Left colon (tissue), 2 donors: ENCODE measurements at places on chromosomes 4 and X. TPM values are rescaled to one million over a fixed set of nuclear protein-coding genes. Genes with fewer than 3 reads are reported as not detected.
A peak's percentile ranks its signal among the peaks of the same experiment; 100 is the strongest.

The BMP15 gene
- total RNA-seq: not detected

GRCh38 chr4:150004481-150004880, 73.8 kb upstream of the DCLK2 start:
- DNase-seq: no peak

The CSAG3 gene
- not detected for total RNA-seq

GRCh38 chr4:37441231-37442061, 196.9 kb downstream of the NWD2 start:
- no peak for DNase-seq

DNA sequence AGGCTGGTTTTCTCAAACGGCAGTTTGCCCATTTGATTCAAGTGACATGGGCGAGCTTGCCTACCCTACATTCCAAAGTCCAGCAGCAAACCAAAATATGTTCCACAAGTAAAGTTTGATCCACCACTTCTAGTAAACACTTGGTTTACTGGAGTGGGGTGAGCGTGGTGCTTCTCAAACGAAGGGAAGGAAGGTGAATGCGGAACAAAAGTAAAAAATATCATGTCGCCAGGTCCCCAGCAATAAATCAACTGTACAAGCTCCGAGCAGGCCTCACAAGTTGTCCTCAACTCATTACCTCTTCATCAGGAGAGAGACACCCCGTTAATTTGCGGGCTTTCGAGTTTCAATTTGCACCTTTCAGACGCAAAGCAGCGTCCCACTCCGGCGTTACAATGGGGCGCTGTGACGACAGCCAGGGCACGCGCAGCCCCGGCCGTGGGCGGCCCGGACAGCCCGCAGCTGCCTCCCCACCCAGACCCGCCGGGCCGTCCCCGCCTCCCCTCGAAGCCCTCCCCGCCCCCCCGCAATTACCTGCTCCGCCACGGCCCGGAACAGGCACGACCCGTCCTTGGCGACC, 1.0 kb downstream of the OTUD4 start:
- DNase-seq: peak; percentile 82

The SYTL4 gene
- 48.0 TPM for total RNA-seq

DNA sequence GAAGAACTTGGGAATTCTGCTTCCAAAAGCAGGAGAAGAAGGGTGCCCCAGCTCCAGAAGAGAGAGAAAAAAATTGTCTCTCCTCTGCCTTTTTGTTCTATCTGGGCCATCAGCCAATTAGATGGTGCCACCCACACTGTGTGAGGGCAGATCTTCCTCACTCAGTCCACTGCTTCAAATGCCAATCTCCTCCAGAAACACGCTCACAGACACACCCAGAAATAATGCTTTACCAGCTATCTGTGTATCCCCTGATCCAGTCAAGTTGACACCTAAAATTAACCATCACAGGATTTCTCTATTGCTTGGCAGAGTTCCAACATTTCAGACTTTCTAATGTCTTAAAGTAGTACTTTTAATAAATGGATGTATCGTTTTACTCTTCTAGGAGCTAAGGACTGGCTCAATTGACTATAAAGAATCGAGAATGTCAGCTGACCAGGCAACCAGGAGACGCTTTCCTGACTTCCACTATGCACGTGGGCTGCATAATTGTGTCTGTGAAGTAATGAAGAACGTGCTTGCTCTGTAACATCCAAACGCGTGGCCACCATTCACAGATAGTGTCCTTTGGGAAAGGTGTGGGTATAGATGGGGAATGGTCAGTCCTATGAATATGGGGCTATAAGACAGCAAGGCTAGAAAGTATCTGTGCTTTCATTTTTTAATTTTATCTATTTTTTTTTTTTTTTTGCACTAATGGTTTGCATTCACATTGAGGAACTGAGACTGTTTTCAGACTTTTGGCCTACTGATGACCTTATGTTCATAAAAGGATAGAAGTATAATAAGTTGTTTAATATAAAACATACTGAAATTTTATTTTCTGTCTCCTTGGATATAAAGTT, 9.9 kb upstream of the SMIM20 start:
- no peak for DNase-seq

DNA sequence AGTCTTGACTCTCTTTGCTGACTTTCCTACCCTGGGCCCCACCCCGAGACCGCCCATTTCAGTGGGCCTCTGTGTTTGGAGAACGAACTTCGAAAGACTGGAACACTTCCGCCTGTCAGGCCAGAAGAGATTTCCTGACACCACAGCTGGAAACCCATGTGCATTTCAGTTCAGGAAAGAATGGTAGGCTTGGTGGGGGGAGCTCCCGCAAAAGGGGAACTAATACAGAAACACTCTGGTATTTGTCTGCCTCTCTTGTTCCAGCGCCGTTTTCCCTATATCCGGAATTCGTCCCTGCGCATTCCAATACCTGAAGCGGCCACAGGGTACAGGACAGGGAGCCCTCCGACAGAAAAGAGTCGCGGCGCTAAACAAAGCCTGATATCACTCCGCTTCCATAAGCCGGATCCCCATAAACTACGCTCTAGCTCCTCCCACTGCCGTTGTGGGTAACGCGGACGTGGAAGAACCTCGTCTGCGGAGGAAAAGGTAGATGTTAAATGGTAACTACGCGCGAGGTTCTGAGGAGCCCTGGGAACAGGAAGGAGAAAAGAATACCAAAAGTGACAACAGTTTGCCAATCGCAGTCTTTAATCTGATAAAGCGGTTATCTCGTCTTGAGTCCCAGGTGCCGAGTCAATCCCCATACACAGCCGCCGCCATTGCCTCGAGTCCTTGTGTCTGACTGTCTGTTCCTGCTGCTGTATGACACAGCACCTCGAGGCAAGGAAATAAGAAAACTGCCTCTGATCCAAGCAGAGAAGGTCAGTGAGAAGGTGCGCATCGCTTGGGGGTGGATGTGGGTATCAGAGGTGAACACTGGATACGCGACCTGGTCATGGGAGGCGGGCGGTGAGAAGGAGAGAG, at the start of gene ARMCX5:
TSS of gene ARMCX5 (plus strand) at position 432 of the 867 bp plus-strand sequence. CDS start 2,627 bp downstream, outside the sequence.
- DNase-seq: peak; percentile 78

GRCh38 chr4:165539801-165540200, 161.0 kb downstream of the CPE start:
- no peak for DNase-seq

DNA sequence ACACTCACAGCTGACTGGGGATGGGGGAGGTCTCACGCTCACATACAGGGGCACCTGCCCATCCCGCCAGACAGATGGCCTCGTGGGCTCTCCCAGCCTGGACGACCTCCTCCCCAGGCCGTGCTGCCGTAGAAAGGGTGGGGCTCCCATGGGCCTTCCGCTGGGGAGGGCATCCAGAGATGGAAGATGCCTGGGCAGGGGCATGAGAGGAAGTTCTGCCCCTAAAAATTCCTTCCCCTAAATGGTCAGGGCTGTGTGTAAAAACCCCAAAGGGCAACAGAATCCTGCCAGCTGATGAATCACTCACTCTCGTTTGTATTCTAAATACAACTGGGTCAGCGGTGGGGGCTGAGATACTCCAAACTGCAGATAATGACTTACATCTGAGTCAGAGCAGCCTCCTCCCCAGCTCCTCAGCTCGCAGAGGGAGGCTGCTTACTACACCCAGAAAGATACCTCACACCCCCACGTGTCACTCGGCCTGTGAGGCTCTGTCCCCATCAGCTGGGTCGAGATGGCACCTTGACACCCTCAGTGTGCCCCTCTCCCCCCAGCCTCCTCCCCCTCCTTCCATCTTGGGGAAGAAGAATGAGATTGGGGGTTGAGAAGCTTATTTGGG, 10.1 kb downstream of the WDR1 start:
- peak; percentile 70 for DNase-seq

- DNase-seq: peak; percentile 50
Observed at GRCh38 chrX:154799556-154800348, 5.5 kb downstream of the MPP1 start.

- no peak for DNase-seq
Observed at GRCh38 chr4:15130441-15130840, 128.2 kb downstream of the CPEB2 start.

The GRIA2 gene
- 0.12 TPM for total RNA-seq

DNA sequence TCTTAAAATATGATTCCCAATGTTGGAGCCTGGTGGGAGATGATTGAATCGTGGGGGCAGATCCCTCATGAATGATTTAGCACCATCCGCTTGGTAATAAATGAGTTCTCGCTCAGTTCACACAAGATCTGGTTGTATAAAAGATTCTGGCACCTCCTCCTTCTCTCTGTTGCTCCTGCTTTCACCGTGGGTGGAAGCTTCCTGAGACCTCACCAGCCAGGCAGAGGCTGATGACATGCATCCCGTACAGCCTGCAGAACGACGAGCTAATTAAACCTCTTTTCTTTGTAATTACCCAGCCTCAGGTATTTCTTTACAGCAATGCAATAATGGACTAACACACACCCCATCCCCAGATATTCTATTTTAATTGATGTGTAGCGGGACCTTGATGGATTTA, 162.2 kb downstream of the NPFFR2 start:
- no peak for DNase-seq

- DNase-seq: no peak
Observed at GRCh38 chr4:8123389-8123788, 35.2 kb downstream of the ABLIM2 start.

The TEX13B gene
- not detected for total RNA-seq

The LRIT3 gene
- total RNA-seq: not detected

GRCh38 chr4:7759635-7760034, 180.0 kb downstream of the AFAP1 start:
- no peak for DNase-seq

The GPR50 gene
- total RNA-seq: not detected

The SSX2B gene
- not detected for total RNA-seq
